Left kidney (tissue), 8 donors: ENCODE measurements at places on chromosomes 12 and 14. TPM values are rescaled to one million over a fixed set of nuclear protein-coding genes. Genes with fewer than 3 reads are reported as not detected.

DNA sequence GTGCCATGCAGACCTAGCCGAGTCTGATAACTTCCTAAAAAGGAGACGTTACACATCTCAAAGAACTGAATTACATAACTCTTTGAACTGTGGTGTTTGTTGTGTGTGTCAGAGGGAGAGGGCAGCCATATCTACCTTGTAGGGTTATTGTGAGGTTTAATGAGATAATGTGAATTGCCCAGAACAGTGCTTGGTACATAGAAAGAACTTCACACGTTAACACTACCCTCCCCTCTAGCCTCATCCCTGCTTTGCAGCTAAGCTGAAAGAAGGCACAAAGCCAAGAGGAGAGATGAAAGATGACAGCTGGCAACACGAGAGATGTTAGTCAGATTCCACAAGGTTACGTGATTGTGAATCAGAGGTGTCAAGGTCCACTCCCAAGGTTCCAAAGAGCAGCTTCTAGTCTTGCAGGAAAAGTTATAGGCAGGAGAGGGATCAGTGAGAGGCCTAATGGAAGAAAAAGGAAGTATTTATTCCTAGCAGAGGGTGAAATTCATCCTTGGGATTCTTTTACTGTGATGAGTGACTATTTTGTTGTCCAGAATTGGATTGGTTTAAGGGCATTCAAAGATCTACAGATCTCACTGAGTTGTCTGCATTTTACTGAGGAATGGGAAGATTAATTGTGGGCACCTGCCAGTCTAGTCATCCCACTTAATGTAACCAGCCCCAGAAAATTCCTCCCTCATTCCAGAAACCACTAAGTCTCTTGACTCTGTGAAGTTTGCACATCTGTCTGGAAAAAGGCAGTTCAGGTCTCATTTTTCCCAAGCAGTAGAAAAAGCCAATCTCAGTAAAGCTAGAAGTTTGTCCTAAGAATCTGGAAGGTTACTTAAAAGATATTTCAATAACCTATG, 25.9 kb upstream of the WNK1 start:
- DNase-seq: no peak

DNA sequence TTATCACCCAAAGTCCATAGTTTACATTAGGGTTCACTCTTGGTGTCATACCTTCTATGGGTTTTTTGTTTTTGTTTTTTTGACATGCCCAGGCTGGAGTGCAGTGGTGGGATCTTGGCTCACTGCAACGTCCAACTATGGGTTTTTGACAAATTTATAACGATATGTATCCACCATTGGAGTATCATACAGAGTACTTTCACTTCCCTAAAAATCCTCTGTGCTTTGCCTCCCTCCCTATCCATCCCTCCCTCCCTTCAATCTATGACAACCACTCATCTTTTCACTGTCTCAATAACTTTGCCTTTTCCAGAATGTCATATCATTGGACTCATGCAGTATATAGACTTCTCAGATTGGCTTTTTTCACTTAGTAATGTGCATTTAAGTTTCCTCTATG, 139.0 kb upstream of the CCDC198 start:
- DNase-seq: no peak

GRCh38 chr12:109539508-109539907, 33.8 kb downstream of the MMAB start:
- no peak for DNase-seq

- DNase-seq: no peak
Observed at GRCh38 chr12:92973614-92974013, 44.5 kb upstream of the EEA1 start.

DNA sequence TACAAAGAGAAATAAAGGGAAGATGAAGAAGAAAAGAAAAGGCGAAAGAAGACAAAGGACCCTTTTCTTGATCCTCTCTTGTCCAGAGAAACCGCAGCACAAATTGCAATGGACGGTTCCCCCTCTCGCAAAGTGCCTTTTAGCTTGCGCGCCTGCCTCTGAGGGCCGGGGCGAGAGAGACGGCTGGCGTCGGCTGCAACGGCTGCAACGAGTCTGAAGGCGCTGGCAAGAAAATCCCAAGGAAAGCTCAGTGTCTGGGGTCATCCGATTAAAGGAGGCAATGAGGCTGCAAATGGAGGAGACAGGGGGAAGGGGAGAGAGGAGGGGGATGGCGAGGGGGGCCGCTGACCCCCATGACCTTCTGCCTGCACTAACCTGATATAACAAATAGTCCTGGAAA, 671.5 kb downstream of the MED13L start:
- no peak for DNase-seq

- DNase-seq: no peak
Observed at GRCh38 chr14:77024171-77024691, 4.3 kb downstream of the IRF2BPL start.

- no peak for DNase-seq
Observed at GRCh38 chr12:99261256-99261655, 386.3 kb upstream of the GARIN6 start.

- DNase-seq: no peak
Observed at GRCh38 chr12:77325511-77326236, 260.3 kb upstream of the E2F7 start.

- no peak for DNase-seq
Observed at GRCh38 chr12:7005311-7005710, 13.0 kb downstream of the LPCAT3 start.

GRCh38 chr12:7090222-7090998, 1.8 kb downstream of the C1R start:
- DNase-seq: no peak

- no peak for DNase-seq
Observed at GRCh38 chr12:4866299-4866698, 43.4 kb upstream of the KCNA1 start.

GRCh38 chr14:39102265-39102968, 618 bp downstream of the SEC23A start:
- DNase-seq: peak; percentile 65

- DNase-seq: no peak
Observed at GRCh38 chr12:106204312-106204711, 43.5 kb downstream of the CKAP4 start.

DNA sequence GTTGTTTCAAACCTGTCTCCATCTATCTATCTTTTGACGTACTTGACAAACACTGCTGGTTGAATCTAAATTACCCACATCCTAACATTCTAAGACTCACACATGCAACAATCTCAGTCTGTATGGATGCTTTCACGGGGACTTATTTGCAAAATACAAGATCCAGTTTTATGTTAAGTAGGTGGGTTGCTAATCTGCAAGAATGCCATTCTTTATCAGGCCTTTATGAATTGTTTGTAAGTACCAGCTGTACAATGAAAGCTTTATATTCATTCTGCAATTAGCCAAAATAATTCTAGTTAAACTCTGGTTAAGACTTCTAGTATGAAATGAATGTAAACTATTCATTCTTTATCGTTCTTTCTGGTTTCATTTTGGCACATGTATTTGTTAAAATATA, 135.1 kb downstream of the NAV3 start:
- no peak for DNase-seq

GRCh38 chr14:53391631-53392285, 238.6 kb upstream of the DDHD1 start:
- DNase-seq: no peak

DNA sequence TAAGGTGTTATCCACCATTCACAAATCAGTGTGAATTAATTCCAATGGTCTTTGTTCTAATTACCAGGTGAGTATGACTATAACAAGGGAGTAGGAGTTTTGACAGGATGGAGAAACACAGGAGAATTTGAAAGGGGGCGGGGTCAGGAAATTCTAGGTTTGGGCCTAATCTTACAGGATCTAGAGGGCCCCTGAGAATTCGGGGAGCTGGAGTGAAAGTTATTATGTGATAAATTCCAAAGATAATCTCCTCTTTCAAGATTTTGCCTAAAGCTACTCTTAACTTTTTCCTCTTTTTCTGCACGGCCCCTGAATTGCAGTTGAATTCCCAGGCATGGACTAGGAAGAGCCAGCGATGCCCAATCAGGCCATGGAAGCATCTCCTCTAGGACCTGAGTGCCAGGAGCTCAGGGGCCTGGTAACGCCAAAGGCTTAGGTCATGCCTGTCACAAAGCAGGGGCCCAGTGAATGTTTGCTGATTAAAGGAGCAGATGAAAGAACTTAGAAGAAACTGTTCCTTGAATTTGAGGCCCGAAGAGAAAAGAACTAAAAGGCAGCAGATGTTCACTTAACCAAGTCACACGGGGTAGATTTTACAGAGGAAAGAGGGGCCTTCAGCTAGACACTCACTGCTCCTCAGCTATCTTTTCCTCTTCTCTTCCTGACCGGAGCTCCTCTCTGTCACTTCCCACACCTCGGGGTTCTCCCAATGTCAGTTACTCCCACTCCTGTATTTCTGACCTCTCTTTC, 195.5 kb downstream of the PPM1H start:
- DNase-seq: no peak

- no peak for DNase-seq
Observed at GRCh38 chr12:75564398-75564797, 53.0 kb upstream of the KRR1 start.

GRCh38 chr14:102262929-102263462, 42.0 kb downstream of the MOK start:
- no peak for DNase-seq

DNA sequence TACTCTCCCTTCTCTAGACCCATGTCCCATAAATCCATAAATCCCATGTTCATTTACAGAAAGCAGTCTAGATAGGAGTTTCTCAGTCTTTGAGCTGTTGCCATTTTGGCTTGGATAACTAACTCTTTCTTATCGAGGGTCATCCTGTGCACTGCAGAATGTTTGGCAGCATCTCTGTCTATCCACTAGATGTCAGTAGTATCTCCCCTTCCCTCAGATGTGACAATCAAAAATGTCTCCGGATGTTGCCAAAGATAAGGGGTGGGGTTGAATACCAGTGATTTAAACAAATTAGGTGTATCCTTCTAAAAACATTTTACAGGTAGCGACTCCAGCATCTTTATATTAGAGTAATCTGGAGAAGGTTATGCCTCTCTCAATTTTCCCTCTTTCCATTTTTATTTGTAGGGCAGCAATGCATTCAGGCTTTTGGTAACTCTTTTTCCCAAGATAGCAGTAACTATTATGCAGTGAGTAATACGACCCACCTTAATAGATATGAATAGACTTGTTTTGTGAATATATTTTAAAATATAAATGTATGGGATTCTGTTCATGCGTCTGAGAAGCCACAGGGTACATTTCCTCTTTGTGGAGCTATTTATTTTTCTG, 100.7 kb downstream of the LRRK2 start:
- DNase-seq: no peak

CAPZA3 gene
- polyA plus RNA-seq: 0.38 TPM

KCNMB4 gene
- polyA plus RNA-seq: 25.3 TPM

NAA30 gene
- polyA plus RNA-seq: 33.8 TPM

EGLN3 gene
- 19.8 TPM for polyA plus RNA-seq

PSMC6 gene
- 184 TPM for polyA plus RNA-seq

CAPRIN2 gene
- 56.3 TPM for polyA plus RNA-seq

LHX5 gene
- not detected for polyA plus RNA-seq

ACOT4 gene
- polyA plus RNA-seq: 3.4 TPM

SOAT2 gene
- polyA plus RNA-seq: 1.6 TPM

PAN2 gene
- polyA plus RNA-seq: 135 TPM

ACVRL1 gene
- 28.2 TPM for polyA plus RNA-seq
